Smooth muscle cell of the brain vasculature (primary cell): ENCODE measurements at places on chromosomes 12 and 14.
A peak's percentile ranks its signal among the peaks of the same experiment; 100 is the strongest.

DNA sequence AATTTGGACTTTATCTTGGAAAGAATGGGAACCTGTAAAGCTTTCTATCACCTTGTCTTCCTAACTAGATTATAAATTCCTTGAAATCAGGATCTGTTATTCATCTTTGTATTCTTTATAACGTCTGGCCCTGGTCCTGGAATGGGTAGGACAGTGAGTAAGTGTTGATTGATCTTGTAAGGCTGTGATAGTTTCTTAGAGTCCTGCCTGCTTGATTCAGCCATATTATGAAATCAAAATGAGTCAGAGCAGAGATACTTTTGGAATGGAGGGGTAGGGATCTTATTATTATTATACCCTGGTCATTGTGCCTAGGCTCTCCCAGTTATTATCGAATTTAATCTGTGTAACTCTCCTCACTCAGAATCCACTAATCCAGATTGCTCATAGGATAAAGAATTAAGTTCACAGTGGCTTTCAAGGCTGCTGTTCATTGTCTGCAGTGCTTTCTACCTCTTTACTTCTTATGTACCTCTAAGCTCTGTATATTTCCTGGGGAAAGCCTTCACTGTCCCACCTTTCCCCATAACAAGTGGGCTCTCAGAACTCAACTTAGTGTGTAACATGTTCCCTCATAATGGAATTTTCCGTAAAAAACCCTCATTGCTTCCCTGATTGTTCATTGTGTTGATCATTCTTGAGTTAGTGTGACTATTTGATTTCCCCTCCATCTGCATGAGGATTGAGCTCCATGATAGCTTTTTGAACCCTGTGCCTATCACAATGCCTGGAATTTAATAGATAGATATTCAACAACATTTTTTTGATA is 93.3 kb downstream of the DAAM1 start:
- no peak for DNase-seq

- DNase-seq: peak; percentile 88
These were observed 12.2 kb downstream of the MMP14 start for GRCh38 chr14:22848351-22849164.

- DNase-seq: no peak
These were observed 36.7 kb upstream of the RMST start for GRCh38 chr12:97425802-97426491.

DNA sequence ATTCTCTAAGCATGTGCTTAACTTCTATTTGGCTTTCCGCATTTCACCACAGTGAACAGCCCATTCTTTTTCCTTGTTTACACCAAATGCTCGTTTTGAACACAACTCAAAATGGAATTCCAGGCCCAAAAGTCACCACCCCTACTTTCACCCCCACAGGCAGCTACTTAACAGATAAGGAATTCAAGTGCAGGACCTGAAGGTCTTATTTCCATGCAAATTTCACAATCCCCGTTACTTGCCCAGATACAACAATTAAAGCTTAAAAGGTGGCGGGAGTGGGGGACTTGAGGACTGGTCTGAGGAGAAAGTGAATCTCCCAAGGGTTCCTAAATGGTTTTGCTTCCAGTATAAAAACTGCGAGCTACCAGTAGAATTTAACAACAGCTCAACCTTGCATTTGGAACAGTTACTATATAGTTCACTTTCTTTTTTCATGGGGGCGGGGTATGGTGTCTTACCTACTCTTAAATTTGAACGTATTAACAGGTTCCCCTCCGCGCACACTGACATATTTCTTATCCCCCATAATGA is 3.7 kb downstream of the USP44 start:
- no peak for DNase-seq

- DNase-seq: no peak
These were observed 108.9 kb downstream of the DERA start for GRCh38 chr12:16020031-16020430.

- no peak for DNase-seq
These were observed at the start of gene GPR132 for GRCh38 chr14:105065280-105066228. GPR132 (minus strand) TSS chr14:105065430; CDS start chr14:105055420, 10,010 bp downstream.

DNA sequence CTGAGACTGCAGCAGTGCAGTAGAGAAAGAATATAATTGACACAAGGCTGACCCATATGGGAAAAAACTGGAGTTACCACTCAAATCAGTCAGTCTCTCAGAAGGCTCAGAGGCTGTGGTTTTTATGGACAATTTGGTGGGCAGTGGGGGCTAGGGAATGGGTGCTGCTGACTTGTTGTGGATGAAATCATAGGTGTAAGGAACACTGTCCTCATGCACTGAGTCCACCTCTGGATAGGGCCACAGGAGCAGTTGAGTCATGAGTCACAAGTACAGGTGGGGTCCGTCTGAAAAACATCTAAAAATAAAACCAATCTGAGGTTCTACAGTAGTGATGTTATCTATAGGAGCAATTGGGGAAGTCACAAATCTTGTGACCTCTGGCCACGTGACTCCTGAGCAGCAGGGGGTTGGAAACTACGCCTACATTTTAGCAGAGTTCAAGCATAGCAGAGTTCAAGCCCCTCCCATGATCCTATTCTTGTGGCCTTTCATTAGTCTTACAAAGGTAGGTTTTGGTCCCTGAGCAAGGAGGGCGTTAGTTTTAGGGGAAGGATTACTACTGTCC is 18.1 kb upstream of the SGPP1 start:
- DNase-seq: no peak

GRCh38 chr12:74922117-74922516 is 287.5 kb downstream of the KCNC2 start:
- no peak for DNase-seq

- DNase-seq: no peak
These were observed 26.1 kb upstream of the MYF6 start for GRCh38 chr12:80681287-80681686.

GRCh38 chr12:18327036-18327435 is 65.7 kb downstream of the PIK3C2G start:
- no peak for DNase-seq

DNA sequence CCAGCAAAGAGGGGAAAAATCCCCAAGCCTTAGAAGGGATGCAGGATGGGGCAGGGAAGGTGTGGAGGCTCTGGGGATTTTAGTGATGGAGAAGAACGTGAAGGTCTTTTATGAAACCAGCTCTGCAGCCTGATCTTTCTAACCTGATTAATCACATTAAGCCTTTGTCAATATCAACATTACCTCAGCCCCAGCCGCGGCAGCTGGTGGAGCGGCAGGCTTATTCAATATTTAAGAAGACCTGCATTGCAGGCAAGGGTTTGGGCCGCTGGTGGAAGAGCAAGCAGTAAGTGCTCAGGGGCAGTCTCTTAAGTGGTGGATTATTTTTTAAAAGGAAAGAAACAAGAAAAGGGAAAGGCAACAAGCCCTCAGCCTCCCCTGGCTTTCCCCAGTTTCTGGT is 16.6 kb downstream of the RPH3A start:
- no peak for DNase-seq

DNA sequence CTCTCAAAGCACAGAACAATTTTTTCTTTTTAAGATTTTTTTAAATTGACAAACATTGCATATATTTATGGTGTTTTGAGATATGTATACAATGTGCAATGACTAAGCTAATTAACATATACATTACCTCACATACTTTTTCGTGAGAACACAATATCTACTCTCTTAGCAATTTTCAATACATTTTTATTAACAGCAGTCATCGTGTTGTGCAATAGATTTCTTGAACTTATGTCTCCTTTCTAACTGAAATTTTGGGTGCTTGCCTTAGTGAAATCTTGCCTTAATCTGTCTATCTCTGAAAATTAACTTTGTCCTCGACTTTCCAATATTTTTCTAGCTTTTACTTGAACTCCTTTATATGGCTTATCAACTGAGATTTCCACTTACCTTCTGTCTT is 6.8 kb downstream of the OR10A7 start:
- DNase-seq: no peak

DNA sequence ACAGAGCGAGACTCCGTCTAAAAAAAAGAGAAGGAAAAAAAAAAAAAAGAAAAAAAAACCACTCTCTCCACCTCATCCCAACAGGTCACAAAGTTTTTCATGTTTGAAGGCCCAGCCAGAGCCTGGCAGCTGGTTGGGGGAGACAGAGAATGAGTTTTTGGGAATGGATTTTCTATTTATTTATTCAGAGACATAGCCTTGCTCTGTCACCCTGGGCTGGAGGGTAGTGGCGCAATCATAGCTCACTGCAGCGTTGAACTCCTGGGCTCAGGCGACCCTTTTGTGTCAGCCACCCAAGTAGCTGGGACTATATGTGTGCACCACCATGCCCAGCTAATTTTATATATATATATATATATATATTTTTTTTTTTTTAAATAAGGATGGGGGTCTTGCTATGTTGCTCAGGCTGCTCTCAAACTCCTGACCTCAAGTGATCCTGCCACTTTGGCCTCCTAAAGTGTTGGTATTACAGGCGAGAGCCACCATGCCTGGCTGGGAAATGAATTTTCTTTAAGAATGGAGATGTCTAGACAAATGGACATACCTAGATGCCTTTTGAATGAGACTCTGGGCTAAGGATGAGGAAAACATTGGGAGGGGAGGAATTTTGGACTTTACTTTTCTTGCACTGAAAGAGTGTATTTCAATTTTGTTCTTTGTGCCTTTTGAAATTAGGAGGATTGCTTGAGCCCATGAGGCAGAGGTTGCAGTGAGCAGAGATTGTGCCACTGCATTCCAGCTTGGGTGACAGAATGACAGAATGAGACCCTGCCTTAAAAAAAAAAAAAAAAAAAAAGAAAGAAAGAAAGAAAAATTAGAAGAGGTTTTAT is 16.9 kb upstream of the PPP1R1A start:
- DNase-seq: no peak

DNA sequence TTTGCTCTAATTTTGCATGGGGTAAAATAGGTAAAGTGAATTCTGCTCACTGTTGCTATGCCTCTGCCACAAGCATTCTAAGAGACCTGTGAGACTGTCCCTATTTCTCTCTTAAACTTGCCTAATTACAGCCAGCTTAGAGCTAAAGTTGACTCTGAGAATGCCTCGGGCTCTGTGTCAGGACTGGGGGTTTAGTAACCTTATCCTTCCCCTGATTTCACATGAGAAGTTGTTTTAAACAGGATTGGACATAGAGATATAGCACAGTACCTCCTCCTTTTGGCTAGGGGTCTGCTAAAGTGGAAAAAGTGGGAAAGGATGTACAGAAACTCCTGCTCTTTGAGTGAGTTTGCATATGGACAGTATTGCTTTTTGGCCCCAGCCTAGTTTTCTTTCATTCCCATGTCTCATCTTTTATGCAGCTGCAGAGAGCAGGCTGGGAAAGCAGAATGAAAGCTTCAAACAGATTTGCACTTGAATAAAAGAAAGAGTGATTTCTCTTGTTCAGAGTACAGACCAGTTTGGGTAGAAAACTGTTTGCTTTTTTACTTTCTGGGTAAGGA is 122.0 kb downstream of the RAD51B start:
- DNase-seq: no peak

- no peak for DNase-seq
These were observed 95.6 kb upstream of the NRXN3 start for GRCh38 chr14:78074561-78074960.
